ENCODE measurements at places on chromosomes 2 and 18.

DNA sequence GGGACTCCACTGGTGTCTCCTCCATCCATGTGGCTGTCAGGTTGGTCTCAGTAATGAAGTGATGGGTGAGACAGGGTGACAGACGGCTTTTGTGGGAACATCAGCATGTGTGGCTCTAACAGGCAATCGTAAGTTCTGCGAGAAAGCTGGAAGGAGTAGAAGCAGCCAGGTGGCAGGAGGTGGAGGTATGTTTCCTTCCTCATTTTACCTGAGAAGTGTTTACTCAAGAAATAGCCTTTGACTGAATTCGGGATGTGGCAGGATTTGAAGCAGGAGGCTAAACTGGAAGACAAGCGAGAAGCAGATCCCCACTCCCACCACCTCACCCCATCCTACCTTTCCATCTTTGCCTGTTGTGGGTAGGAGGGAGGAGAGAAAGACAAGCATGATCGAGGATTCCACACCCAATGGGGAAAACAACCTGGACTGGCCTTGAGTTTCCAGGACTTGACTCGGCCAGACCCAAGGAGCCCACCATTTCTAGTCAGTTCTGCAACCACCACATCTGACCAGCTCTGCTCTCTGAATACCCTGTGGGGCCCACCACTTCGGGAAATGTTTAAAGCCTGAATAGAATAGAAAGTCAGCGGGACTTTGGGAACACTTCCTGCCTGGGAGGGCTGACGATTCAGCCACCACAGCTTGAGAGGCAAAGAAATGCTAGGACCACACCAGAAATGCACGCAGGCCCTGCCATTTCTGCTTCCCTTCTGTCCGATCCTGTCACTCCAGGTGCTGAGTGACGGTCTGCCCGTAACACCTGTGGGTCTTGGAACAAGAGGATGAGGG, 1.2 kb downstream of the ABCG8 start:
- DNase-seq, result no peak

DNA sequence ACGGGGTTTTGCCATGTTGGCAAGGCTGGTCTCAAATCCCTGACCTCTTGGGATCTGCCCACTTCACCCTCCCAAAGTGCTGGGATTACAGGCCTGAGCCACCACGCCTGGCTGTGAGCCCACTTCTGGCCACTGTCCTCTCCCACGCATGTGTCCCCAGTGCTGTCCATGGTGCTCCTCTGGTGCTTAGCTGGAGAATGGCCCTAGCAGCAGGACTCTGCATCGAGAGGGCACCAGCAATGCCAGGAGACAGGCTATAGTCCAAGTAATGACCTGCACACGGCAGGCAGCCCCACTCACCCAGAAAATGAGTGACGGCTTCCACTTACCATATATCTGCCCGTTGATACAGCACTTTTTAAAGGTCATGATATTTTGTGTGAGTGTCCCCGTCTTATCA, 66.3 kb upstream of the NARS1 start:
- no peak for DNase-seq

GRCh38 chr2:228048838-228049490, 132.5 kb downstream of the SPHKAP start:
- DNase-seq, result peak; percentile 5

GRCh38 chr2:88212251-88212790, 42.2 kb downstream of the THNSL2 start:
- DNase-seq, result no peak

DNA sequence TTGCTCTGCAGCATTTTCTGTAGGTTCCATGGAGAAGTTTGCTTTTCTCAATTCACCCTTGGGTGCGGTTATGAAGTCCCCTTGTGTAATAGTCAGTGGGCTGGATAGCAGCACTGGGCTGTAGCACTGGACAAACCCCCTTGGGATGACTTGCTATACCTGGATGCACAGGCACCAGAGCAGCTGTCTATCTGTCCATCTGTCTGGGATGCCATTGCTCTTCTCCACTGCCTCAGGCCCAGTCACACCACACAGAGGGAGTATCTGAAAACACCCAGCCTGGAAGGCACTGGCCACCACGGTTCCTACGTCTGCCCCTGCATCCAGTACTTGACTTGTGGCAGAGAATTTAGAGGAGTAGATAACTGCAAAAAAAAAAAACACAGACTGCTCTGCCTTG, 254.5 kb downstream of the TFCP2L1 start:
- DNase-seq, result no peak

GRCh38 chr2:240454106-240454901, 18.8 kb downstream of the GPC1 start:
- DNase-seq, result no peak

- no peak for DNase-seq
Measured at GRCh38 chr2:133086176-133086575, 416.2 kb upstream of the LYPD1 start.

DNA sequence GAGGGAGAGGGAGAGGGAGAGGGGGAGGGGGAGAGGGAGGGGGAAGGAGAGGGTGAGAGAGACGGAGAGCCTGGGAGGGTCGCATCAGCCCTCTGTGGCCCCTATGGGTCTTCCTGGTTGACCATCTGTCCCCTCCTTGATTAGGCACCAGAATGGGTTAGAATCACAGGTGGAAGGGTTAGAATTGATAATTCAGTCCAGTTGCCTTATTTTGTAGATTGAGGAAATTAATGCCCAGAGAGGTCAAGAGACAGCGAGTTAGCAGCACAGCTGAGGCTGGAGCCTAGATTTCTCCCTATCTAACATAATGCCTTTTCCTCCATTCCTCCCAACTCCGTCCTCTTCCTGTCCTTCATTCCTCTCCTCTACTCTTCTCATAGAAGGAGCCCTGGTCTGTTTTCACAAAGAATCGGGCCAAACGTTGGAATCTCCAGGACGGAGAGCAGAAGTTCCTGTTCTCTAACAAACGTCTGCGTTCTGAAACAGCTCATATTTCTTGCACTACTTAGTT, 338 bp upstream of the THUMPD2 start:
- DNase-seq, result no peak

DNA sequence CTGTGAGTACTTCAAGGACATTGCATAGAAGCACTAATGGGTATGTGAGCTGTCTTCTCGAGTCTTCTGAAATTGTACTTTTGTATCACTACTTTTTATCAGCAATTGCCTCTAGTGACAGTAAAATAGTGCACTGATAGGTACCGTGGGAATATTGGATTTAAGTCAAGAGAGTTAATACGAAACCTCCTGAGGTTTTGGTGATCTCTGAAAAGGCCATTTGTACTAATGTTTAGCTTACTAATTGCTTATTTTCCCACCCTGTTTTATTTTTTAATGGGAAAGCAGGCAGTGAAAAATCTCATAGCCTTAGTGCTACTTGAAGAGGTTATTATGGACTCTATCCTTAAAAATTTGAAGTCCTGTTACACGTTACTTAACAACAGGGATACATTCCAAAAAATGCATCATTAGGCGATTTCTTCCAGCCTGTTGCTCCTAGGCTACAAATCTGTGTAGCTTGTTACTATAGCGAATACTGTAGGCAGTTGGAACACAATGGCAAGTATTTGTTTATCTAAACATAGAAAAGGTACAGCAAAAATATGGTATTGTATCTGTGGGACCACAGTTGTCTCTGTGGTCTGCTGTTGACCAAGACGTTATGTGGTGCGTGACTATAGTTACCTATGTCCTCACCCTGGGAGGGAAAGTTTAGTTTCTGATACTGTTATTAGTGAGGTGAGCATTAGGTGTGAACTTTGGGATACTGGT, 65.9 kb downstream of the CAB39 start:
- DNase-seq, result no peak

DNA sequence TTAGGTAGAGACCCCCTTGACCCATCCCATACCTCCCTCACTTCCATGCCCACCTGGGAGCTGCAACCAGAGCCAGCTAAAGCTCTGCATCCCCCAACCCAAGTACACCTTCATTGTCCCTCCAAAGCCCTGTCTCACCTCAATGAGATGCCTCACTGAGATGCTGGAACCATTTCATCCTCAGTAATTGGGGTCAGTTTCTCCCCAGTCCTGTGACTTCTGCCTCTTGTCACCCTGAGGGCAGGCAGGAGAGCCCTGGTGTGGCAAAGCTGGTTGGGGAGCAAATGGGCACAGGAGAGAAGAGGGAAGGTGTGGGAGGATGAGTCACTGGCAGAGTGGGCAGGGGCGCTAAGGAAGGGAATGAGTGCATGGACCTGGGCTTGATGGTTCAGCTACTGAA, 27.9 kb upstream of the NT5DC4 start:
- DNase-seq, result no peak

GRCh38 chr2:231674587-231675338, 33.6 kb upstream of the PTMA start:
- DNase-seq, result peak; percentile 70

- no peak for DNase-seq
Measured at GRCh38 chr2:205276116-205276777, 406.1 kb upstream of the NRP2 start.

DNA sequence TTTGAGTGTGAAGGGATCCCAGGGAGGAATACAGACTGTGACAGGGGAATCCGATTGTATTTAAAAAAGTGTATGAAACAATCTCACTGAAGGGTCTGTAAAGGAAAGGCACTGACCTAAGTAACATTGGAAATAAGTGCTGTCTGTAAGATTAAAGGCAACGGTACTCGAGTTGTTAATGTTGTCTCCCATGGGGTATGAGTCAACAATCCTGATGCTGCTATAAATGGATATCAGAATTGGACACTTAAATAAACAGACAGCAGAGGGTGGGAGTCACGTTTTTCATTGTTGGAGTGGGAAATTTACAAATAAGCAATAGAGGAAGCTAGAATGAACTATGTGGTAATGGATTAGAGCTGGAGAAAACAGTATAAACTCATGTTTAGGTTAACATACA, 452.4 kb upstream of the RGPD4 start:
- no peak for DNase-seq

DNA sequence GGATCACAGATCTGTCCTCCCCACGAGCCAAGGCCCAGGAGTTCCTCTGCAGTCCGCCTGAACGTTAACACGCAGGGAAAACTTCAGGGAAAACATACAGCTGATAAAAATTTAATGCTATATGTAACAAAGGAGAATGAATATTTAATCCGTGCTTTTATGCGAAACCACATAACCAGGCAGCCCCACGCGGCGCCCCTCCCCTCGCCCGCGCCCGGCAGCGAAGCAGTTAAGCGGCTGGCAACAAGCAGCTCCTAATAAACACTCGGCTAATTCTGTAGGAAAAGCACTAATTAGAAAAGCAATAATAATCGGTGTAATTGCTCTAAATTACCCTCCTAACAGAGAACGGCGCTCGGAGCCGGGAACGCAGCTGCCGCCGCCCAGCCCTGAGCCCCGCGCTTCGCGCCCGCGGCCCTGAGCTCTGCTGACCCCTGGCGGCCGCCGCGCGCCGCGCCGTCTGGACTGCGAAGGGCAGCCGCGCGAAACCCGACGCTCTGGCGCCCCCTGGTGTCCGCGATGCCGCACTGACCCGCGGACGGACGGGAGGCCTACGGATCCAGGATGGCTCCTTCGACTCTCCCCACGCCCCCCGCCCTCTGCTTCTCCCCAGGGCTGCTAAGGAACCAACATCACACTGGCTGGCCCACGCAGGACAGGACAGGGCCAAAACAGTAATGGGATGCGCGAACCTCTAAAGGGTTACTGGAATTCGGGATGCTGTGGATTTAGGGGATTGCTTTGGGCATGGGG, 181.4 kb downstream of the SMAD2 start:
- DNase-seq, result no peak

DNA sequence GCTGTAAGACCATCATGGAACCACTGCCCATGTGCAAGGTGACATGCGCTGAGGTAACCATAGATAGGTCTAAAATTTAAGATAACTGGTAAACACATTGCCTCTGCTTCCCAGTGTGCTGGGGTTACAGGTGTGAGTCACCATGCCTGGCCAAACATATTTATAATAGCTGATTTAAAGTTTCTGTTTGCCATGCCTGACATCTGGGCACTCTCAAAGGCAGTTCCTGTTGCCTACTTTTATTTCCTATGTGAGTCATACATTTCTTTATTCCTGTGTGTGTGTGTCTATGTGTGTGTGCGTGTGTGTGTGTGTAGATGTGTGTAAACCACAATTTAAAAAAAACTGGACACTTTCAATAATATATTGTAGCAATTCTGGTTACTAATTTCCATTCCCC, 415.2 kb upstream of the NETO1 start:
- no peak for DNase-seq

GRCh38 chr2:129766374-129766993, 213.0 kb upstream of the RAB6C start:
- no peak for DNase-seq

DNA sequence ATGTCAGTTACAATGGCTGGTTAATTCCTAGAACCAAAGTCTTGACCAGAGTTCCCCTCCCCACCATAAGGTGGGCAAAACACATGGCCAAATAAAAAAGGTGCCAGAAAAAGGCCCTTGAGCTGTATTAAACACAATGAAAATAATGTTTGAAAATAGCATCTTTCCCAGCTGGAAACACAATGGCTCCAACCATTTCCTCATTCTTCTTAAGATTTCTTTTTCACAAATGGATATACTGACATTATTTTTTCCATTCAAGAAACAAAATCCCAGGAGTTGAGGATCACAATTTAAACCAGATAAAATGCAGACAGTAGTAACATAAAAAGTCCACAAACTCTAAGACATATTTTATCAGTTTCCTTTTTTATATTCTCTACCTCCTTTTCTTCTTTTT, 143.8 kb downstream of the EXOC6B start:
- no peak for DNase-seq

- DNase-seq, result peak; percentile 6
Measured at GRCh38 chr2:167293172-167293781, 405.0 kb downstream of the XIRP2 start.

GRCh38 chr2:3885629-3886628, 182.6 kb downstream of the DCDC2C start:
- no peak for DNase-seq

GRCh38 chr18:27428120-27428519, 243.0 kb upstream of the CHST9 start:
- no peak for DNase-seq

- DNase-seq, result no peak
Measured at GRCh38 chr2:18551169-18551568, 9.3 kb downstream of the RDH14 start.

DNA sequence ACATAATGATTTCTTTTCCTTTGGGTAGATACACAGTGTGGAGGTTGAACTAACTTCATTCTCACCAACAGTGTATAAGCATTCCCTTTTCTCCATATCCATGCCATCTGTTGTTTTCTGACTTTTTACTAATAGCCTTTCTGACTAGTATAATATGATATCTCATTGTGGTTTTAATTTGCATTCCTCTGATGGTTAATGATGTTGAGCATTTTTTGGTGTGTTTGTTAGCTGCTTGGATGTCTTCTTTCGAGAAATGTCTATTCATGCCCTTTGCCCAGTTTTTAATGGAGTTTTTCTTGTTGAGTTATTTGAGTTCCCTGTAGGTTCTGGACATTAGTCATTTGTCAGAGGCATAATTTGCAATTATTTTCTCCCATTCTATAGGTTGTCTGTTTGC, 59.8 kb downstream of the MARCHF4 start:
- DNase-seq, result no peak

GRCh38 chr18:36322408-36322728, 24.9 kb downstream of the FHOD3 start:
- no peak for DNase-seq

- DNase-seq, result no peak
Measured at GRCh38 chr2:209976698-209977385, 25.6 kb upstream of the RPE start.

- no peak for DNase-seq
Measured at GRCh38 chr2:235358981-235359471, 134.8 kb upstream of the AGAP1 start.
